ENCODE measurements at places on chromosomes 6 and 20.

- peak; percentile 3 for DNase-seq
Observed at GRCh38 chr20:63744574-63745423, 5.2 kb downstream of the SLC2A4RG start.

GRCh38 chr6:112180095-112180820 lies 74.1 kb downstream of the LAMA4 start:
- DNase-seq = peak; percentile 41

- DNase-seq = no peak
Observed at GRCh38 chr6:20137837-20138236, 74.4 kb downstream of the MBOAT1 start.

GRCh38 chr6:7900621-7901020 lies 10.0 kb downstream of the TXNDC5 start:
- DNase-seq = peak; percentile 41

- no peak for DNase-seq
Observed at GRCh38 chr6:18053078-18053477, 65.6 kb upstream of the KIF13A start.

- DNase-seq = no peak
Observed at GRCh38 chr6:48917233-48917632, 545.8 kb downstream of the MMUT start.

DNA sequence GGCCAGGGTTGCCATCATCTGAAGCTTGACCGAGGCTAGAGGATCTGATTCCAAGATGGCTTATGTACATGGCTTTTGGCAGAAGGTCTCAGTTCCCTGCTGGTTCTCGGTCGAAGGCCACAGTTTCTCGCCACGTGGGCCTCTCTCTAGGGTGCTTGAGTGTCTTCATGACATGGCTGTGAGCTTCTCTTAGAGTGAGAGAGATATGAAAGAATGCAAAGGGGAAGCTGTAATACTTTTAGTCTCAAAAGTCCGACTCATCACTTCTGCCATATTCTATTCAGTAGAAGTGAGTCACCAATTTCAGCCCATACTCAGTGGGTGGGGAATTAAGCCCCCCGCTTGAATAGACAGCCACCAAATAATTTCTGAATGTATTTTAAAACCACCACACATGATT lies 94.2 kb downstream of the UTRN start:
- DNase-seq = no peak

DNA sequence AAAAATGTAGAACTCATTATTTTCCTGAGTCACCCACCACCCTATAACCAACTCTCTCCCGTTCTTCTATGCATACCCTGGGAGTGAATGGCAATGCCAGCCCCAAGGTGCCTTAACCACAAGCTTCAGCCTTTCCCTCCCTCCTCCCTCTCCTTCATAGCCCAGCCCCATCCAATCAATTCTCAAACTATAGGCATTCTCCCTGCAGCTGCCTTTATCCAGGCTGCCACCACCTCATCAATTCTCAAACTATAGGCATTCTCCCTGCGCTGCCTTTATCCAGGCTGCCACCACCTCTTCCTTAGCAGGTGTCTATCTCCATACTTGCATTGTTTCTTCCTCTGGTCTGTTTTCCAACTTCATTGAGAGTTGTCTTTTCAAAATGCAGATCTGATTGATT lies 77.1 kb downstream of the PLEKHG1 start:
- no peak for DNase-seq

DNA sequence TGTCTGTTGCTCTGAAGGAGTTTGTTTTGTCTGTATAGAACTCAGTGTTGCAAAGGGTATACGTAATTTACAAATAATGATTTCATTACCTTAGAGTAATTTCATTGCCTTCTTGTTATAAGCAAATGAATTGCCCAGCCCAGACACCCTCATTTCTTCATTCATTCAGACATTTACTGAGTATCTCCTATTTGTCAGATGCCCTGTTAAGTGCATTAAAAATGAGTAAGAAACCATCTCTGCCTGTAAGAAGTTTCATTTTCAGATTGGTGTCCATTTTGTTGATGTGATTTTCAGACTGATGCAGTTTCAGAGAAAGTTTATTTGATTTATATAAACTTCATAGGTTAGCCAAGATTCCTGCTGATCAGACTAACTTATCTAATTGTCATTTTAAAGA lies 429.3 kb downstream of the PHF3 start:
- DNase-seq = no peak

DNA sequence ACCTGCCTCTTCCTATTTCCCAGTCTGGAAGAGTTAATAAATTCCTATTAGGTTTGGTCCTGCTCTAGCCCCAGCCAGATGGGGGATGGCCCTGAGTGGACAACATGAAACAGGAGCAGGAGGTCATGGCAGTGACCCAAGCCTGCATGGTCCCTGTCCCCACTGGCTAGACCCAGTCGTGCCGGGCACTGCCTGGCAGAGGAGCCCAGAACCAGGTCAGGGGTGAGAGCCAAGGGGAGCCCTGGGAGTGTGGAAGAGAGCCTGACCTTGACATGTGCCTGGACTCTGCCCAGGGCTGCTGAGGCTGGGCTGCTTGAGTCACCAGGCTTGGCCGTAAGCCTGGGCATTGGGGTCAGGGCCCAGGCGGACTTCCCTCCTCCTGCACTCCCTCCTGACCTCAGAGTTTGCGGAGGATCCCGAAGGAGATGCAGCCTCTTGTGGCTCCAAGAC lies 3.6 kb downstream of the AVP start:
- no peak for DNase-seq

DNA sequence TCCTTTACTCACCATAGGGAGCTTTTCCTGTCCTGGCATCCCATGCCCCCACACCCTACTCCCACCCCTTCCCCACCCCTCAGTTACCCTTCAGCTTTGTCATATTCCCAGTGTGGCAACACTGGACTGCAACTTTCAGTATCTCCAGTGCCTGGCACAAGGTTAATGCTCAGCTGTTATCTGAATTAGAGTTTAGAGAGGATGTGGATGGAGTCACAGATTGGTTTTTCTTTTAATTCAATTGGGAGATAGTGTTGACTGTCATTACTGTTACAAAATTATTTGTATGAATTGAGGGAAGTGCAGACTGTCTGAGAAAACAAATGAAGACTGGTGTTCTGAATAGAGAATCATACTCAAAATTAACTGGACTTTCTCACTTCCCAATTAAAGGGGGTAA lies 89.9 kb downstream of the TULP4 start:
- DNase-seq = no peak

DNA sequence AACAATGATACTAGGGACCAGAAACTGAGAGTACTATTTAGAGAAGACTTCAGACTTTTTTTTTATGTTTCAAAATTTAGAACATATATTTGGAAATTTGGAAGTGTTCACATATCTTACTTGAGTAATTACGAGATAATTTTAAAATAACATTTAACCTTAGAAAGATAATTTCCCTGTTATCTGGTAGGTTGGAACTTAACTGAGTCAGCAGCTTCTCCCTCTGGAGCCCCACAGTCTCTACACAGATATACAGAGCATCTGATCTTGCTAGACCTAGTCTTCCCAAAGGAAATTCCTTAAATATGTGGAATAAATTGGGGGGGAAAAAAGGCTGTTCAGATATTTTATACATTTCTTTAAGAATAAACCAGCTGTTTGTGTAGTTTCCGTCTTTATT lies 48.6 kb downstream of the TSPYL4 start:
- DNase-seq = no peak

GRCh38 chr6:118739696-118740353 lies 88.4 kb upstream of the CEP85L start:
- no peak for DNase-seq

GRCh38 chr20:2760952-2761305 lies 39.5 kb downstream of the CPXM1 start:
- DNase-seq = no peak

DNA sequence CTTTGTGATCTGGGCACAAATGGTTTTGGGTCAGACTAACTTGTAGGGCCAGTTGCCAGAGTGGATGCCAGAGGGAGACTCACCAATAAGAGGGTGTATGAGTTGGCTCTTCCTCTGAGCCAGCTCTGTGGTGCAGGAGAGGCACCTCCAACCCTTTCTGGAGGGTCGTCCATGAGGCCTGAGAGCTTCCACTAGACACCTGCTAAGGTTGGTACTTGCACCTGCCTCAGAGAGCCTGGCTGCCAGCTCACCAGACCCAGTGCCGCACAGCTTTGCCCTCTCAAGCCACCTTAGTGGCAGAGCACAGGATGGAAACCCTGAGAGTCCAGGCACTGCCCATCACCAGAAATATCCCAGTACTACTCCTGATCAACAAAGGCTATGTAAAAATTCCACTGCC lies 504.3 kb downstream of the EYS start:
- DNase-seq = no peak

- no peak for DNase-seq
Observed at GRCh38 chr20:58084966-58085365, 143.5 kb downstream of the ANKRD60 start.

DNA sequence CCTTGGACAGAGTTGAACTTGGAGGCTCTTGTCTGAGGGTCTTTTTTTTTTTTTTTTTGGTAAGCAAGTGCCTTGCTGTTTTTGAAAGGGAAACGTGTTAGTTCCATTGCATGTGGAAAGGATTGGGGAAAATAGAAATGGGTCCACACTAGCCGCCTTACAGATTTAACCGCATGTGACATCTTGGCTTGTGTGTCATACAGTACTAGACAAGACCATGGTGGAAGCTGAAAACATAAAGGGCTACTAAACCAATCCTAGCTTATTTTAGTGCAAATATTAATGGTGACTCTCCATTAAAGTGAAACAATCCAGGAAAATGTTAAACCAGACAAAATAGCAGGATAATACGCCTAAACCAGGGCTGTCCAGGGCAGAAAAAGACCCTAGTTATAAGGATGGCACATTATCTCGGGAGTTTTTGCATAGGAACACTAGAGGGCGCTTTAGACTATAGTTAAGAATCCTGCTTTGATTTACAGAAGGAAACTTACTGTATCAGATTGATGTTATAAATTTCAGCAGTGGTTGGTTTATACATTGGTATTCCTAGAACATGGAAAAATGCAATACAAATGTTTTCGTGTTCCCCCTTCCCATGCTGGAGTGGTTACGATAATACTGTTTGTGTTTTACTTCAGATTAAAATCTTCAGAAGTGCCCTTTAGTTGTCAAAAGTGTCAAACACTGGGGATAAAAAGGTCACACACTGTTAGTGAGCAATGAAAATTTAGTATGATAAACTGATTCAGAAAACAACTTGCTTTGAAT lies 59.8 kb upstream of the DEK start:
- peak; percentile 68 for DNase-seq

- DNase-seq = no peak
Observed at GRCh38 chr6:13834790-13835189, 20.4 kb upstream of the MCUR1 start.

DNA sequence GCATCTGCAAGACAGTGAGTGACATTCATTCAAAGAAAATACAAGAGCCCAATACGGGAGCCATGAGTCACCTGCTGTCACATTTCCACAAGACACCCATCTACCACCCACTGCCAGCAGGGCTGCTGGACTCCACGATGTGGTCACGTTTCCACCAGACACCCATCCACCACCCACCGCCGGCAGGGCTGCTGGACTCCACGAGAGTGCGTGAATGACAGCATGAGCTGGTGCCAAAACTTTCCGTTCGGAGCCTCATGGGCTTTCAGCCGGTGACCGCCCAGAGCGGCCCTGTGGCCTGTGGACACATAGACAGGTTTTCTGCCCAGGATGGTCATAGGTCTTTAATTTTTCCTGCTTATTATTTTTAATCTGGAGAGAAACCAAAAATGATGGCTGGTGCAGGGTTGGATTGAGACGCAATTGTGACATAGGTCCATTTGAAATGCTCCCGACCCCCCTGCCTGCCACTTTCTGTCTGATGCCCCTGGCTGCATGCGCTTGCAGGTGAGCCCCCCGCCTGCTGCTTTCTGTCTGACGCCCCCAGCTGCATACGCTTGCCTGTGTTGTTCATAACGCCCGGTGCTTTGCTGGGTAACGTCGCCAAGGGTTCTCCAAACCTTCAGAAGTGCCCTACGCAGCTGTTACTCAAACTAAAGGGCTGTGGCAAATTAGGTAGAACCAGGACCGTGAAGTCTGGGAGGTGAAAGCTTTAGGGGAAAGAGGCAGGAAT lies 59.1 kb upstream of the SMOC2 start:
- DNase-seq = no peak

DNA sequence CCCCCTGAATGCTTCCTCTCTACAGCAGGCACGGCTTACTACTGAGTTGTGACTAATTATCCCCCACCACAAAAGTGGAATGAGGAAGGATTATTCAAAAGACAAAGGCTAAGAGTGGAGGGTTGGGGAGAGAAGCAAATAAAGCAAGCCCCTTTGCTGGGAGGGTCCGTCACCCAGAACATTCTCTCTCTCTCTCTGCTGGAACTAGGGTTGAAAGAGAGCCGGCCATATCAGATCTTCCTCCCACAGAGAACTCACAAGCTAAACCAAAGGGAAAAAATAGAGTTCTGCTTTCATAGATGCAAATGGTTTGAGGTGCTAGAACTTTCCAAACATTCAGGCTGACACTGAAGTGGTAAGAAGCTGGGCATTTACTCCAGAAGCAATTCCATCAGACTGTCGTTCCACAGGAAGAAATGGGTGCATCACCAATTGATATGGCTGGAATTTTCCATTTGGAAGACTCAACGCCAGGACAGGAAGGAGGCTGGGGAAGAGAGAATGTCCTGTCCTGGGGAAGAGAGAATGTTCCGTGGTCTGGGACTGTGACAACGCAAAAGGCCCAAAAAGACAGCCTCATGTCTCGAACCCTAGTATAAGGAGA lies 7.9 kb downstream of the ZMYND8 start:
- peak; percentile 64 for DNase-seq

DNA sequence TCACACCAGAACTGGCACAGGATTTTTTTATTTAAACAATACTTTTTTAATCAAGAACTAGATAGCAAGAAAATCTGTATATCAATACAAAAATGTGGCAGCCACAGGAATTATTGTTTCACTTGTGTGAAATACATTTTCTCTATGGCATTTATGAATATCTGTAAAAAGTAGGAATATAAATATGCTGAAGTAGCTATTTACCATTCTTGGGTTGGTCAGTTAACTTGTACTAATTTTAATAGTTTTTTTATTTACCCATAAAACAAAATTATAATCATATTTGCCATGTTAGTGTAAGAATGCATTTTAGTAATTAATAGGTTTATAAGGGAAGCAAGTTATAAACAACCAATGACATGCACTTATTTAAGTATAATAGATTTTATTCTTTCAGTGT lies 31.4 kb upstream of the TMEM30A start:
- no peak for DNase-seq

DNA sequence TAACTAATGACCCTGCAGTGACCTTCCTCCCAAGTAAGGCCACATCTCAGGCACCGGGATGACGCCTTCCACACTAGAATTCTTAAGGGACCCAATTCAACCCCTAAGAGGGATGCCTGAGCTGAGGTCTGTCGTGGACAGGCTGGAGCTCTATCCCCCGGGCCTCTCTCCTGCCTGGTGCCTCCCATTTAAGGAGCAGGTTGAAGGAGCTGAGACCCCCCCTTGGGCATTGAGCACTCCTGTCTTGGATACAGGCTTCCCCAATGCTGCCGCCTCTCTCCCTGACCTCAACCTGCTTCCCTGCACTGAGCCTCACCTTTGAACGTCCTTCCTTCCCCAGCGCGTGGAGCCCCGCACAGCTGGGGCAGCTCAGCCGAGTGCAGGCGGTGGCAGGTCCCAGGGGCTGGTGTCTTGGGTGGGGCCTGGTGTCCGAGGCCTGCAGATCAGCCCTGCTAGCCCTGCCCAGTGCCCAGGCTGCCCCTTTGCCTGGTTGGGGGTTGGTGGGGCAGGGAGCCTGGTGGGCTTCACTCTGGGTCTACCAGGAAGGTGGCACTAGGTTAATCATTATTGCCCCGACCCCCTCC lies 19.9 kb upstream of the BHLHE23 start:
- no peak for DNase-seq

GRCh38 chr20:29296256-29297230 lies 1960.9 kb upstream of the DEFB115 start:
- DNase-seq = no peak
